ENCODE measurements at places on chromosomes 7 and 10.

- DNase-seq = no peak
Observed at GRCh38 chr10:131096031-131096430, 215.5 kb downstream of the TCERG1L start.

DNA sequence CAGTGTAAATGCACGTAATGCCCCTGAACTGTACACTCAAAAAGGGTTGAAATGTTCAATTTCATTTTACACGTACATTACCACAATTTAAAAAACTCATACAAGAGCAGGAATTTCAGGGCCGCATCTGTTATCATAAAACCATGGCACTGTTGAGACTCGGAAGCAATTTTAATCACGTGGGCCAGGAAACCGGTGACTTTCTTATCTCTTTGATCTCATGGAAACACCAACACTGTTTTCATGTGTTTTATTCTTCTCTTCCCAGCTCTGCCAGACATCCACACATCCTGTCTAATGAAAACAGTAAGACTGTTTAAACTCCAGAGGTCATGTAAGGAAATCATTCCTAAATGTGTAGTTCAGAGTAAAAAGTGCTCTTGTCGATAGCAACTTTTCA, 35.9 kb downstream of the PTPRE start:
- DNase-seq = no peak

DNA sequence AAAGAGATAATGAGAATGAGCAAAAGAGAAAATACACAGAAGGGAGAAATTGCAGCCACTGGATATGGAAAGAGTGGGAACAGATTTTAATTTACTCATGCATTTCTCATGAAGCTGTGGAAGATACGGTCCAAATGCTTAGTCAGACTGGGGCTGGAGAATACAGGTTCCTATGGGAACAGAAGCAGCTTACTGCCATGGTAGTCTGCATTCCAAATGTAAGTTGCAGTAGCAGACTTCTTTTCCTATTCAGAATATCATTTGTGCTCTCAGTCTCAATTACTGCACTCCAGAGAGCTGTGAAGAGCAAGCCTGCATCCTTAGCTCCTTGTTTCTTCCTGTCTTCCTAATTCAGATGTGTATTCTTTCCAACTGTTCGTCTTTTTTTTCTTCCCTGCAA, 190.8 kb upstream of the TMEM196 start:
- DNase-seq = no peak

DNA sequence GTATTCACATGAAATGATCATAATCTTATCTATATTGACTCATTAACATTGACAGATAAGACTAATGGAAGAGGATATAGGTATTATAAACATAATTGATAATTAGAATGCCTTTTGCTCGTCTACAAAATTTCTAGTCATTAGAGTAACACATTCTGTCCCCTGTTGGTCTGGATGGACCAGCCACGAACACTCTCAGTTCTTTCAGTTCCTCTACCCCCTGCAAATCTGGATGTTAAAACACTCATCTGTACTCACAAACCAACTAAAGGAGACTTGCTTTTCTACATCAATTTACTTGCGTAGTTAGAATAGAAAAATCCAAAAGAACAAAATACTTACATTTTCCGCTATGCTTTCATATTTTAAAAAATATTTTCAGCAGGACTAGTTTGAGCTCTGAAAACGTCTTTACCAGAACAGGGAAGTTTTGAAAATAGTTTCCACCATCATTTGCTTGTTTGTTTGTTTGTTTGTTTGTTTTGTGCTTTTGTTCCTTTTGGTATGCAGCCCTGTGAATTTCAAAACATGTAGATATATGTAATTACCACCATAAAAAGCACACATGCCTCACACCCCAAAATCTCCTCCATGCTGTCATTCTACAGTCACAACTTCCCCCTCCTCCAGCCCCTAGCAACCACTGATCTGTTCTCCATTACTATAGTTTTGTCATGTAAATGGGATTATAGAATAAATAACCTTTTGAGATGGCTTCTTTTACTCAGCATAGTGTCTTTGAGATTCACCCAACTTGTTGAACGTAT, 103.8 kb downstream of the FZD1 start:
- no peak for DNase-seq

DNA sequence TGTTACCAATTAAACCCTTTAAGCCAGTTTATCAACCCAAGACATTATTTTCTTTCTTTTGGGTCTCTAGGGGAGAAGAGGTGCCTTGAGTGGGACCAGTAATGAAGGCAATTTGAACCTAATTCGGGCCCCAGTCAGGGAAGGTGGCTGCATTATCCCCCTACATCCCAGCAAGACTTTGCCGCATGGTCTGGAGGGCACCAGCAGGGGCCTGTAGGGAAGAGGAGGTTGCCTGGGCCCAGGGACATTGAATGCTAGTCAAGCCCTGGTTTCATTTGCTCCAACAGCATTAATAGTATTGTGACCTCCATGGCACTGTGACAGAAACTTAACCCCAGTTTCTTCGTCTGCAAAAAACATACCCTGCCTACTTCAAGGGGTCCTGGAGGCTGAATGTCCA, 108.8 kb downstream of the CUX1 start:
- no peak for DNase-seq

- DNase-seq = no peak
Observed at GRCh38 chr7:85535974-85536729, 349.3 kb upstream of the SEMA3D start.

DNA sequence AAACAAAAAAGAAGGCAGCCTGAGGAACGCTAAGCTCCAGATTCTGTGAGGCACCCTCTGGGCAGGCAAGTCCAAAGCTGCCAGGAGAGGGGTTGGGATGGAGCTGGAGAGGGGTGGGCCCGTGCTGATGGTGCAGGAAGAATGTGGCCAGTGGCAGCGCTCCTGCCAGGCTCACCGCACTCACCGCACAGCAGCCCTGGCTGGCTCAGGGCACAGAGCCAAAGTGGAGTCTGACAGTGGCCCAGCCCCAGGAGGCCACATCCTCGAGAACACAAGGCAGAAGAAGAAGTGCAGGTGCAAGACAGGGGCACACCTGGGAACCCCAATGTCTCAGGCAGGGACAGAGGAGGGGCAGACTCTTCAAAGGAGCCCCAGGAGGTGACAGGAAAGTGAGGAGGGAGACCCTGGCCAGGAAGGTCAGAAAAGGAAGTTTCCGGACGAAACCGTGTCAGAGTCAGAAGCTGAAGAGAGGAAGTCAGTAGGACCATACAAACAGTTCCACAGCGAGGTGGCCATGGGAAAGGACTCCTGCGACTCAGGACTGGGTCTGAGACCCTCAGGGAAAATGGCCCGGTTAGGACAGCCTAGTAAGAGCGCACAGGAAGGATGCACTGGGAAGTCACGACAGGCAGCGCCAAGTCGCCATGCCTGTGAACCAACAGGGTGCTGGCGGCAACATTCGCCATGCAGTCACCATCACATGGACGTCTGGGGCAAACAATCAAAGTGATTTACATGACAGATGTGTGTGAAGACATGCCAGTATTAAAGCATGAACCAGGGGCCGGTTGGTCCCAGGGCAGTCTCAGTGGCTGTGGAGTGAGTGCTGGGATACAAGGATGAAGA, 54.4 kb downstream of the COBL start:
- DNase-seq = no peak

- no peak for DNase-seq
Observed at GRCh38 chr10:50653142-50653541, 29.4 kb upstream of the SGMS1 start.

DNA sequence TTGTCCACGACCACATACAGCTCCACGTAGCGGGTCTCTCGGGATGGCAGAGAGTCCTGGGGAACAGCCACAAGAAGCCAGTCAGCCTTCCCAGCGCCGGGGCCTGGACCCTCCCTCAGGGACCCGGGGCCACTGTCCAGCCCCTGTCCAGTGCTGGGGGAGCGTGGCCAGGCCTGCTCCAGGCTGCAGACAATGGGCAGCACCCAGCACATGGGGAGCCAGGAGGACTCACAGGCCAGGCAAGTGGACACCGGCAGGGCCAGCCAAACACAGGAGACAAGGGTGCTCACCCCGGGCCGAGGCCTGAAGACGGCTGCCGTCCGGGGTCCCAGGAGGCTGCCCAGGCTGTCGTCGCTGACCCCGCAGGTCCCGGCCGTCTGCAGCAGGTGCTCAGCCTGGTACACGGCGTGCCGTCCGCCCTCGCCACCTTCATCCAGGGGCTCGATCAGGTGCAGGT, 3.7 kb downstream of the ADAM8 start:
- no peak for DNase-seq

DNA sequence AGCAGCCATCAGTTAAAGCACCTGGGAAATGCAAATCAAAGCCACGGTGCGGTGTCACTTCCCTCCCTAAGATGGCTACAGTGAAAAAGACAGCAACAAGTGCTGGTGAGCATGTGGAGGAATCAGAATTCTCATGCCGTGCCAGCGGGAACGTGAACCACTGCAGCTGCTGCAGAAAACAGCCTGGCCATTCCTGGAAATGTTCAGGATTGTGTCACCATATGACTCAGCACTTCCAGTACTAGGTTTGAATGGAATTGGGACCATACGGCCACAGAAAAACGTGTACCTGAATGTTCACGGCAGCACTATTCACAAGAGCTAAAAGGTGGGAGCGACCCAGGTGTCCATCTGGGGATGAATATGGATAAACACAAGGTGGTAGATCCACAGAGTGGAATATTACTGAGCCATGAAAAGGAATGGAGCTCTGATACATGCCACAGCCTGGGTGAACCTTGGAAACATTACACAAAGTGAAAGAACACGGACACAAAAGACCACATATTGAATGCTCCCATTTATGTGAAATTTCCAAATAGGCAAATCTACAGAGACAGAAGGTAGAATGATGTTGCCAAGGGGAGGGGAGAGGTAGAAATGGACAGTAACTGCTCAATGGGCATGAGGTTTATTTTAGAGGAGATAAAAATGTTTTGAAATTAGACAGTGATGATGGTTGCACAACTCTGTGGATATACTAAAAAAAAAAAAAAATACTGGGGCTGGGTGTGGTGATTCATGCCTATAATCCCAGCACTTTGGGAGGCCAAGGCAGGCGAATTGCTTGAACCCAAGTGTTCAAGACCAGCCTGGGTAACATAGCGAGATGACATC, 61.6 kb downstream of the MICALL2 start:
- no peak for DNase-seq

- DNase-seq = no peak
Observed at GRCh38 chr7:16940776-16941175, 59.0 kb upstream of the AGR3 start.

DNA sequence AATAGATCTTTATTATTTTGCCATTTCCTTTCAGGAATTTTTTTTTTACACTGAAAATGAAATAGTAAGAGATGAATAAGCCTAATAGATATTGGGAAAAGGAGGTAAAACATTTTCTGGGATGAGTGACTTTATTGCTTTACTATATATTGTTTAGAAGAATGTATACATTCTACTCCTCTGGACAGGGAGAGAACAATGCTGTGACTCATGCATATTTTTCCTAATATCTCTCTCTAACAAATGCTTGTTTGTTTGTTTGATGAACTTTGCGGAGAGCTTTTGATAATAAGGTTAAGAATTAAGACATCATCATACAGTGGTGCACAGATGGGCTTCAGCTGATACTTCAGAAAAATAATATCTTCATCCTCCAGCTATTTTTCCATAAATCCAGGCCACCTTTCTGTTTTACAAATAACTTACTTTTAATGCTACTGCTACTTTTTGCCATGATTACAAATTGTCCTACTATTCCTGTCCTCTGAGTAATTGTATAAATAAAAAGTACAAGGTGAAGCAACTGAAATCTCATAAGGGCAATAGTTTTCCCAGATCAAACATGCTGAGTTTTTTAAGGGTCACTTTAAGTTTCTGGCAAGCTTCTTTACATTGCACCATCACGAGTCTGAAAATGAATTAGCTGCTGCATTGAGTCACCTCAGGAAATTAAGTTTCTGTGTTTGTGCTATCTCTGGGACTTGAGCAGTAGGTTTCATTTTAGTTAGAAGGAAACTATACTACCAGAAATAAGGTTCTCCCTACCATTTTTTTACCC, 207.3 kb upstream of the POT1 start:
- no peak for DNase-seq

DNA sequence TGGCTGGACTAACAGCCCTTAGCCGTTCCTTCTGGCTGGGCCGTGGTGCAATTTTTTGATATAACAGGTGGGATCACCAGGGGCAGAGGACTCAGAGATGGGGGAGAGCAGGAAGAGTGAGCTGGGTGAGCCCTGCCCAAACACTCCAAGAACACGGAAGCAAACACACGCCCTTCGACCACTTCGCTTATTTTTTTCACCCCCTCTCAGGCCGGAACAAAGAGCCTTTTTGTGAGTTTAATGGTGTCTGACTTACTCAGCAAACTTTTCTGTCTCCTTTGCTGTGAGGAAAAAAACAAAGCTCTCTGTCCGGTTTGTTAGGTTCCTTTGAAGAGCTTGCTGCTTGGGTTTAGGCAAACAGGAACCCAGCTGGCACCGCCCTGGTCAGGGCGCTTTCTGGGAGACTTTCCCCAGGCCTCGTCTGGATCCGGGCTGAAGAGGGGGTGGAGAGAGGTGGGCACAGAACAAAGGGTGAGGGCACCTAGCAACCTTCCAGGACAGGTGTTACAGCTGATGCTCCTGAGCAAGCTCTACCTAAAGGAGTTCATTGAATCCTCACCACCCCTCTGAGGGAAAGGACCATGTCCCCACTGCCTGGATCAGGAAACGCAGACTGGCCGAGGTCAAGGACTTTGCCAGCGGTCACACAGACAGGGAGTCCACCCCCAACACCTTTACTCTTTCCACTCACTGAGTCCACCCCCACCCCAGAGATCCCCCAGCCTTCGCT, 23.3 kb downstream of the CALML3 start:
- peak; percentile 80 for DNase-seq

DNA sequence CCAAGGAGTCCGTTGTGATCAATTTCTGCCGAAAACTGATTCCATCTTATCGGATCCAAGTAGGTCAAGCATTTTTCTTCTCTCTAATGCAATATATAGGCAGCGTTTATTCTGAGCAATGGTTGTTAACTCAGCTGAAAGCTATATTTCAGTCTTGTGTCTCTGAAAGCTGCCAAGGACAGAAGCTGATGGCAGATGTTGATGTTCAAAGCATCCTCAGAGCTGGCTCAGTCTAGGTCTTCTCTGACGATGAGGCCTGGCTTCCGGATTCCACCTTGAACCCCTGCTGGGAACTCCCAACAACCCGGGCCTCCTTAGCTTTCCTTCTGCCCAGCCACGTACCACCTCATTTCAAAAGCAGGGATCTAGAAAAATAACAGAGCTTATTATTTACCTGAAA, 863.6 kb downstream of the NRG3 start:
- DNase-seq = no peak

DNA sequence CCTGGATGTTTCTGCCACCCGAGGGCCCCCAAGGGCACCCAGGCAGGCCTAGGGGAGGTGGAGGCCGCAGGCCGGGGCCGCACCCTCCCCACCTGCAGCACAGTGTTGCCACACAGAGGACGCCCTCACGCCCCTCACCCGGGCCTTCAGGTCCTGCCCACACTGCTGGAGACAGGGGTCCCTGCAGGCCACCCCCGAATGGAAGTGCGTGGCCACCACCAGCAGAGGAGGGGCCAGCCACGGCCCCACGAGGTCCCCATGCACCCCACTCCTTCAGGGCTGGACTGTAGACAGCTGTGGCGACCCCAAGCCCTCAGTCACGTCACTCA, 35.4 kb downstream of the ADAP1 start:
- no peak for DNase-seq
